H1 (cell line): ENCODE measurements at places on chromosomes 12 and 14. TPM values are rescaled to one million over a fixed set of nuclear protein-coding genes. Genes with fewer than 3 reads are reported as not detected.

- no peak overlapping the region for H3K4me3 ChIP-seq
- H3K27ac ChIP-seq: no peak overlapping the region
- DNase-seq: no peak
- no peaks in the 10 kb centered on the region for H3K36me3 ChIP-seq
- no peaks in the 10 kb centered on the region for H3K27me3 ChIP-seq
These were observed 105.4 kb upstream of the GRIN2B start for GRCh38 chr12:14086838-14087237.

- no peak overlapping the region for H3K4me3 ChIP-seq
- H3K27me3 ChIP-seq: no peaks in the 10 kb centered on the region
- H3K4me1 ChIP-seq: no peaks in the 10 kb centered on the region; the same call in 1 of the 2 replicates
- no peak overlapping the region for H3K27ac ChIP-seq
- H3K36me3 ChIP-seq: no peaks in the 10 kb centered on the region
- DNase-seq: peak; percentile 23
These were observed 75.3 kb upstream of the OR4E1 start for GRCh38 chr14:21748869-21749303.

DNA sequence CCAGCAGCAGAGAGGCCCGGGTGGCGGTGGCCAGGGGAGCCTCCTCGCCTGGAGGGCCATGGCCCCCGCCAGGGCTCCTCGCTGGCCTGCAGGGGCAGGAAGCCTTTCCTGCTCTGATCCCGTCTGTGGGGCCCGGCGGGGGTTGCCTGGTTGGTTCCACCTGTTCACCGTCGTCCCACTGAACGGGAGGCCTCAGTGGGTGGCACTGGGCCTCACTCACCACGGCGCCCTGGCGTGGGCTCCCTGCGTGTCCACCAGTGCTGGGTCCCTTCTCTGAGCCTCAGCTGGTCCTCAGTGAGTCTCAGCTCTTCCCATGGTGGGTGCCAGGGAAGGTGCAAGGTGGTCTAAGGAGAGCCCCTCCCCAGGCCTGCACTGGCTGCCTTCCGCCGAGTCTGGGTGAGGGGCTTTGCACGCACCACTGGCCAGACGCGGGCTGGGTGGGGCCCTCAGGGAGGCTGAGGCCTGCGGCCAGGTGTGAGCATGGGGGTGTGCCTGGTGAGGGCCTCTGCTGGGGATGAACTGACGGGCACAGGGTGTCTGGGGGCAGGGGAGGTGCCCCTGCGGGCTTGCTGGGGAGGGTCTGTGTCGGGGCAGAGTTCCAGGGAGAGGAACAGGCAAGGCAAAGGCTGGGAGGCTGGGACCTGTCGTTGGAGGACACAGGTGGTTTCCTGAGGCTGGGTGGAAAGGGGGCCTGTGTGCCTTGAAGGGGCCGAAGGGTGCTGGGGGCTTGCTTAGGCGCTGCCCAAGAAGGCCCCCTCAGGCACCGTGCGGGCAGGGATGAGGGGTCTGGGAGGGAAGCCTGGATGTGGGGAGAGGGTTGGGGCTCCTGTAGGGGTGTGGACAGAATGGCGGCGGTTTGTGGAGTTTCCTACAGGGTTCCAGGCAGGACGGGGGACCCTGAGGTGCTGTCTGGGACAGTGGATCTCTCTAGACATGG is 339.8 kb downstream of the TMEM121 start:
- H3K4me3 ChIP-seq: no peak overlapping the region
- no peaks in the 10 kb centered on the region for H3K36me3 ChIP-seq
- no peaks in the 10 kb centered on the region for H3K4me1 ChIP-seq
- no peak overlapping the region for H3K27ac ChIP-seq

- peaks cover 3% of the 10 kb centered on the region; the same call in 1 of the 2 replicates for H3K4me1 ChIP-seq
- H3K27ac ChIP-seq: no peak overlapping the region
- H3K27me3 ChIP-seq: no peaks in the 10 kb centered on the region
- no peaks in the 10 kb centered on the region for H3K36me3 ChIP-seq
These were observed 41.4 kb downstream of the FUT8 start for GRCh38 chr14:65453807-65454480.

GRCh38 chr14:62143245-62143644 is 381.0 kb downstream of the SNAPC1 start:
- no peak for DNase-seq
- H3K27ac ChIP-seq: no peak overlapping the region
- no peaks in the 10 kb centered on the region for H3K27me3 ChIP-seq
- no peak overlapping the region for H3K4me3 ChIP-seq
- H3K4me1 ChIP-seq: no peaks in the 10 kb centered on the region
- H3K36me3 ChIP-seq: no peaks in the 10 kb centered on the region

Gene SSPN
- total RNA-seq: 0.86 and 0.98 TPM in 2 replicates

Gene AQP2
- total RNA-seq: not detected in 2 replicates

DNA sequence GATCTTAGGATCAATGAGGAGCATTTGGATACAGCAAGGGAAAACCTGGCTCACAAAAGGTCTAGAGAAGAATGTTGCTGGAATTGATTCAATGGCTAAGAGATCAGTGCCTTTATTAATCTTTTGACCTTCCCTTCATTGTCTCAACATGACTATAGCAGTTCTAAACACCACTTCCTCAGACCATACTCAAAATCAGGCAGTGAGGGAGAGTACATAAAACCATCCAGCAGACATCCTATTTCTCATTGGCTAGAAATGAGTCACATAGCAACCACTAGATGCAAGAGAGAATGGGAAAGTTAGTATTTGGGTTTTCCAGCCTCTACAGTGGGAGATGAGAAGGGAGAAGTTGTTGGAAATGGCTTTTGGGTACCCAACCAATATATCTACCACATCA is 151.4 kb upstream of the NUDT4 start:
- no peak overlapping the region for H3K27ac ChIP-seq
- no peak for DNase-seq
- no peak overlapping the region for H3K4me3 ChIP-seq
- H3K27me3 ChIP-seq: no peaks in the 10 kb centered on the region

GRCh38 chr12:120858306-120859088 is 45.7 kb downstream of the SPPL3 start:
- H3K27me3 ChIP-seq: no peaks in the 10 kb centered on the region
- H3K4me1 ChIP-seq: no peaks in the 10 kb centered on the region
- DNase-seq: no peak
- H3K27ac ChIP-seq: no peak overlapping the region

Gene NDUFA9
- total RNA-seq: 67.0 and 67.3 TPM in 2 replicates

DNA sequence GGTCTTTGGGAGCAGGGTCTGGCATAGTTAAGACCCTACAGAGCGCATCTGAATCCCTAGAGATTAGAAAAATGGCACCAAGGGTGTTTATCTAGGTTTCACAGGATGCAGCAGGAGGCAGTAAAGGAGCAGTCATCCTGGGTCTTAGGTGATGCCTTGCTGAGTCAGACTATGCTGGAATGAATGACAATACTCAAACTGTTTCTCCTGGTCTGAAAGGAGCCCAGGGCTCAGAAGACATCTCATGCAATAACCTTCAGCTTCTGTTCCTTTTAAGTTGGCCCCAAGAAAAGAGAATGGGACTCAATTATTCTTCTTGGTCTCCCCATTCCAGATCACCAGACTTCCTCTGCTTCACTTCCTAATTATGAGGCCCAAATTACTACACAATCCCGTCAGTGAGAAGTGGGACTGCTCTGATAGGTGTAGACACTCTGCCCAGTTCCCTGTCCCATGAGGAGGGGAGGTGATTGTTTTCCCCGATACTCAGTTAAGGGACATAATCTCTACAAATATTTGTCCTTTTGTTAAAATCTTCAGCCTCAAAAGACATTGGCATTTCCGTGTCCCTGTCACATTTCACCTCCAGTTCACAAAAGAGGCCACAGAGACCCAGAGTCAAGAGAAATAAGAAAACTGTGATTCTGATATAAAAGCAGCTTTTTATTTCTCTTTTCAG is 14.8 kb upstream of the APOF start:
- no peaks in the 10 kb centered on the region; the same call in 1 of the 2 replicates for H3K4me1 ChIP-seq
- no peak overlapping the region for H3K27ac ChIP-seq
- no peaks in the 10 kb centered on the region for H3K27me3 ChIP-seq
- no peaks in the 10 kb centered on the region for H3K36me3 ChIP-seq
- no peak overlapping the region for H3K4me3 ChIP-seq

Gene TAS2R42
- not detected in 2 replicates for total RNA-seq

DNA sequence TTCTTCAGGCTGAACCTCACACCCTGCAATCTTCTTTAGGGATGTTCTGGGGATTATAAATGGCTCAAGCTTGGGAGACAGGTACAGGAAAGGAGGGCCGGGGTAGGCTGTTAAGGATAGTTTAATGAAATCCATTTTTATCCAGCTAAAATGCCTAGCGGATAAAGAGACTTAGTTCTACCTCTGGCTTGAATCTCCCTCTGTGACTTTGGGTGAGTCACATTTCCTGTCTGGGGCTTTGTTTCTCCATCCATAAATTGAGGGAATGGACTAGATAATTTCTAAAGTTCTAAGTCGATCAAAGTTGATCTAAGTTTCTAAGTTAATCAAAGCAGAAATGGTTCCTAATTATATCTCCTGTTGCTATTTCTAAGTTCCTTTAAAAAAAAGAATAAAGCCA is 319.6 kb upstream of the E2F7 start:
- H3K4me1 ChIP-seq: 0 out of 2 replicates have a peak, but pooled peaks cover 2% of the 10 kb centered on the region
- no peaks in the 10 kb centered on the region for H3K27me3 ChIP-seq
- no peak for DNase-seq
- H3K4me3 ChIP-seq: no peak overlapping the region
- H3K27ac ChIP-seq: no peak overlapping the region

- no peaks in the 10 kb centered on the region for H3K27me3 ChIP-seq
- H3K4me1 ChIP-seq: no peaks in the 10 kb centered on the region
- no peak for DNase-seq
- H3K27ac ChIP-seq: no peak overlapping the region
- no peak overlapping the region for H3K4me3 ChIP-seq
- no peaks in the 10 kb centered on the region for H3K36me3 ChIP-seq
These were observed 9.7 kb downstream of the GLTP start for GRCh38 chr12:109870648-109871047.

- H3K36me3 ChIP-seq: no peaks in the 10 kb centered on the region; the same call in 1 of the 2 replicates
- H3K27me3 ChIP-seq: no peaks in the 10 kb centered on the region
- no peaks in the 10 kb centered on the region for H3K4me1 ChIP-seq
These were observed 32.6 kb downstream of the ETNK1 start for GRCh38 chr12:22657538-22657937.

Gene GPRC5A
- total RNA-seq: 1.0 and 1.5 TPM in 2 replicates

Gene VASH1
- total RNA-seq: 6.4 and 7.7 TPM in 2 replicates

Gene CLEC12A
- total RNA-seq: not detected in 2 replicates

- peak; percentile 89 for DNase-seq
- no peaks in the 10 kb centered on the region for H3K36me3 ChIP-seq
- peaks cover 10% of the 10 kb centered on the region for H3K4me1 ChIP-seq
- peak within 1 kb of the TSS; percentile 74 for H3K27ac ChIP-seq
These were observed at the start of gene SLC25A29 for GRCh38 chr14:100306101-100306997. TSS of gene SLC25A29 (minus strand) at chr14:100306444. CDS start at chr14:100306232, 212 bp downstream.

- no peak overlapping the region for H3K4me3 ChIP-seq
- H3K36me3 ChIP-seq: no peaks in the 10 kb centered on the region
- no peak for DNase-seq
- no peak overlapping the region for H3K27ac ChIP-seq
- H3K4me1 ChIP-seq: no peaks in the 10 kb centered on the region; the same call in 1 of the 2 replicates
- no peaks in the 10 kb centered on the region for H3K27me3 ChIP-seq
These were observed 103.9 kb upstream of the RFLNA start for GRCh38 chr12:124191024-124191359.

Gene MED6
- 39.7 and 43.7 TPM in 2 replicates for total RNA-seq

GRCh38 chr12:103503546-103504480 is 8.0 kb upstream of the C12orf42 start:
- no peak overlapping the region for H3K4me3 ChIP-seq
- no peak overlapping the region for H3K27ac ChIP-seq
- DNase-seq: peak; percentile 76
- H3K36me3 ChIP-seq: no peaks in the 10 kb centered on the region
- no peaks in the 10 kb centered on the region for H3K4me1 ChIP-seq
- no peaks in the 10 kb centered on the region for H3K27me3 ChIP-seq

DNA sequence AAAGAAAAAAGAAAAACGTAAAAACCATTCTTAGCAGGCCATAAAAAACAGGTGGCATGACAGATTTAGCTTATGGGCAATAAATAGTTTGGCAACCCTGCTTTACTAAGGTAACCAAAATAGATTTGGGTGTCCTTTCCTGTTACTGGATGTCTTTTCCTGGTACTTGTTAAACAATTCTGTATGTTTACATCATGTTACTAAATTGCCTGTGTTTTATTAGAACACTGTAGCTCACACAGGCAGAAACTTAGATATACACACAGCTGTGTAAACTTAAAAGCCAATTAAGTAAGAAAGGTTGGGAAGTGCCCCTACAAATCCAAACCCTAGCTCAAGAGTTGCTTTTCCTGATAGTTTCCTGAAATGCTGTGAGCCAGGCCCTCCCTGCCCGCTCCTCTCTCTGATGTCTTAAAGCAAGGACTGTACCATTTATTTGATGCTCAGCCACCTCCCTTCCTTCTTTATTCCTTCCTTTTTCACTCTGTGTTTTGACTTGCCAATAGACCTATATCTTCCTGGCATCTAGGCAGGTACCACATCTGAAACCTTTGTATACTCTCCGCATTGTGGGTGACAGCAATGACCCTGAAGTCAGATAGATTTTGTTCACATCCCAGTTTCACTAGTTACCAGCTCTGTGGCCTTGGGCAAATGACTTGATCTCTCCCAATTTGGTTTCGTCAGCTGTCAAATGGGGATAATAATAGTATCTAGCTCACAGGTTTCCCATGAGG is 3.7 kb upstream of the CAMKK2 start:
- H3K4me3 ChIP-seq: no peak overlapping the region
- no peaks in the 10 kb centered on the region for H3K36me3 ChIP-seq
- no peaks in the 10 kb centered on the region for H3K27me3 ChIP-seq
- no peak overlapping the region for H3K27ac ChIP-seq
- no peak for DNase-seq
- no peaks in the 10 kb centered on the region for H3K4me1 ChIP-seq

GRCh38 chr14:36471431-36471830 is 48.6 kb downstream of the NKX2-1 start:
- no peaks in the 10 kb centered on the region for H3K36me3 ChIP-seq
- no peaks in the 10 kb centered on the region for H3K4me1 ChIP-seq
- no peak overlapping the region for H3K4me3 ChIP-seq
- H3K27ac ChIP-seq: no peak overlapping the region

Gene ENDOU
- total RNA-seq: not detected in 2 replicates

DNA sequence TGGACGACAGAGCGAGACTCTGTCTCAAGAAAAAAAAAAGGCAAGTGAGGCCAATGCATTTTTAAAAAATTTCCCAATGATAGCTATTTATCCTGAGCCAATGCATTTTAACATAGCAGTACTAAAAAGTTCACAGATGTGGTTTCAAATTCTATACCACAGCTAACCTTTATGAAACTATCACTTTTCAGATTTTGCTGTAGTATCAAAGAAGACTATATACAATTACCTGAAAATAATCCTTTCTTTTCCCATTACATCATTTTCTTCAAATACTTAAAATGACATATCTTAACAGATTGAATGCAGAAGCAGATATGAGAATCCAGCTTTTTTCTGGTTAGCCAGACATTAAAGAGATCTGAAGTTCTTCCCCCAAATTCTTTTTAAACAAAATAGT is 13.2 kb downstream of the ATF7 start:
- H3K4me1 ChIP-seq: no peaks in the 10 kb centered on the region
- H3K27me3 ChIP-seq: no peaks in the 10 kb centered on the region
- no peak overlapping the region for H3K4me3 ChIP-seq
- no peak for DNase-seq
- no peaks in the 10 kb centered on the region for H3K36me3 ChIP-seq

DNA sequence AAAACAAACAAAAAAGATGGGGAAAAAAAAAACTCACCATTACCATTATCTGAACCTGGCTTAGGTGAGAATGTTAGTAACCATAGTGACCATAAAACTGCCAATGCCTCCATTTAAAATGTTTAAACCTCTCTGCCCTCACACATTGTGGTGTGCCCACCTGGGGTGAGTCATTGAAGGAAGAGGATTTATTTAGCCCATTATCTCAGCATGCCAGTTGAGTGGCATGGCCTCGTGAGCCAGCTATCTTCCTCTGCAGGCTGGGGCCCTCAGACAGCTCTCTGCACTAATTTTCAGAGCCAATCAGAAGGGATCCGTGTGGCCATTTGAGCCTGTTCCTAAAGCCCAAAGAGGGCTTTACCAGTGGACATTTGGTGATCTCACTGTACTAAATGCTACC is 81.8 kb upstream of the CCDC198 start:
- no peak overlapping the region for H3K27ac ChIP-seq
- DNase-seq: no peak
- H3K36me3 ChIP-seq: no peaks in the 10 kb centered on the region
- no peak overlapping the region for H3K4me3 ChIP-seq
